ENCODE measurements at places on chromosomes 12 and 14.
A peak's percentile ranks its signal among the peaks of the same experiment; 100 is the strongest.

DNA sequence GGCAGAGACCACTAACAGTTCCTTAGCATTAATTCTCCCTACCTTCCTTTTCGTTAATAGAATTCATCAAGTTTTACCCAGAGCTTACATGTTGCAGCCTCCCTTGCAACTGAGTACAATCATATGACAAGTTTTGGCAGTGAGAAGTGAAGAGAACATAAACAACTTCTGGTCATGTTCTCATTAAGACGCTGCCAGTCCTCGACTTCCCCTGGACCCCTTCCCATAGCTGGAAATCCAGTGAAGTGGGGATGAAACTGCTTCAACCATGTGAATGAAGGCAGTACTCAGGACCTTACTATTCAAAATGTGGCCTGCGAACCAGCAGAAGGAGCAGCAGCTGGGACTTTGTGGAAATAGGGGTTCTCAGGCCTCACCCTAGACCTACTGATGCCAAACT lies 133.9 kb downstream of the SPTSSA start:
- DNase-seq = peak; percentile 39

GRCh38 chr12:103513875-103514274 lies 18.1 kb upstream of the C12orf42 start:
- DNase-seq = no peak

DNA sequence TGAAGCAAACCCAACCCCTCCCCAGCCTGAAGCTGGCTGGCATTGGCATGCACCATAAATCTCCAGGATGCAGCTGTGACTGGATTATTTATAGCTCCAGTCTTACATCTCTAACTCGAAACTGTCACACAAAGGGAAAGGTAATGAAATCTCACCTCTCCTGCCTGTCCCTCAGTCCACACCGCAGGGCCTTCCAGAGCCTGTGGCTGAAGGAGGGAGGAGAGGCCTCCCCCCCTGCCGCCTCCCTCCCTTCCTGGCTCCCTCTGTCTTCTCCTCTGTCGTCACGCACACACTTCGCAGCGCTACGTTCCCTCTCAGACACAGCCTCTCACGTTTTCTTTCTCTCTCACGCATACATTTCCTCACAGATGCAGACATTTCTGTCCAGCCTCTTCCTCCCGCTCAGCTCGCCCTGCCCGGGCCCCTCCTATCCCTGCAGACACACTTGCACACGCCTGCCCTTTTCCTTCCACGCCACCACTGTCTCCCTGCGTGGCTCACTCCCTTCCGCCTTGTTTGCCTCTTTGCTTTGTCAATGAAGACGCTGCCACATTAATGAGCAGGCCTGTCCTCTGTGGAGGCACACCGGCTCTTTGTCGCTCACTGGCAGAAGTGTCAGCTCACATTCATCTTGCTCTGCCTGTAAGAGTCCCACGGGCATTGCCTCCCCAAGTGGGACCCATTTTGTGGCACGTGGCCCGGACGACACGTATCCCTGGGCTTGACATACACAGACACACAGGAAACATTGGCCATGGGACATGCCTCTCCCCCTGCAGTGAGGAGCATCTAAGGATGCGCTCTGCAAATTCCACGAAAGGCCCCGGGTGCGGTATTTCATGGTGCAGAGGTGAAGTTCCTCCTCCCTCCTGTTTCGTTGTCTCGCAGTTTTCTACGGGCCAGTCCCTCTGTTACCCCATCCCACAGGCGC lies 27.9 kb downstream of the IRF2BPL start:
- peak; percentile 47 for DNase-seq

DNA sequence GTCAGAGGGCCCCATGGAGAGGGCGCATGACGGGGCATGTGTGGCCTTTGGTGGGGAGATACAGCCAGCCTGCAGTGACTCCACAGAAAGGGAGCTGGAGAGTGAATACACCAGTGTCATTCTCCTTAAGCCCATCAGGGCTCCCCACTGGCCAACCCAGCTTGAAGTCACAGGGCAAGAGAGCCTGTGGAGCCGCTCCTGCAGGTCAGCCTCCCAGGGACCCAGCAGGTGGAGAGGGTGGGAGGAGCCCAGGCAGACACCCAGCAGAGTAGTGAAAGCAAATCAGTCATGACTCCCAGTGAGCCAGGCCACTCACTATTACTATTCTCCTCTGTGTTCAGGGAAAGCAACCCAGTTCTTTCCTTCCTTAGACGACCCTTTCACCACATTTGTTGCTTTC lies 110.0 kb upstream of the CPM start:
- peak; percentile 14 for DNase-seq
